NCI-H1694 (cell line): ENCODE measurements at places on chromosomes 12 and 14.
A peak's percentile ranks its signal among the peaks of the same experiment; 100 is the strongest.

GRCh38 chr14:23916446-23916845 lies 37.1 kb upstream of the DHRS4 start:
- no peak for DNase-seq

DNA sequence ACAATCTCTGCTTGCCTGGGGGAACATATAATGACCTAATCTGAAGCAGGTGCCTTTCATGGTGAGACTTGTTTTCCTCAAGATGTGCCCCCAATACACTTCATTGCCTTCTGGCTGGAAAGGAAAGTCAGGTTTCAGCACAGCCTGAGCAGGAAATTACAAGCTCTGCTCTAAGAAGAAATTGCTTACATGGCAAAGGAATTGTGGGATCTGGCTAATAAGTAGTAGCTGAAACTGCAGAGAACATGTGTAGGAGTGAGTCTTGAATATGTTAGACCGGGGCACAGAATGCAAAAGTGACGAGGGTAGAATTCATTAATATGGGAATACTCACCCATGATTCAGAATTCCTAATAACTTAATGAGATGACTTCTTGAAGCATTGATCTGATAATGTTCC lies 6.3 kb upstream of the CFAP54 start:
- no peak for DNase-seq

GRCh38 chr12:12586879-12587675 lies 24.4 kb upstream of the DUSP16 start:
- DNase-seq: no peak

DNA sequence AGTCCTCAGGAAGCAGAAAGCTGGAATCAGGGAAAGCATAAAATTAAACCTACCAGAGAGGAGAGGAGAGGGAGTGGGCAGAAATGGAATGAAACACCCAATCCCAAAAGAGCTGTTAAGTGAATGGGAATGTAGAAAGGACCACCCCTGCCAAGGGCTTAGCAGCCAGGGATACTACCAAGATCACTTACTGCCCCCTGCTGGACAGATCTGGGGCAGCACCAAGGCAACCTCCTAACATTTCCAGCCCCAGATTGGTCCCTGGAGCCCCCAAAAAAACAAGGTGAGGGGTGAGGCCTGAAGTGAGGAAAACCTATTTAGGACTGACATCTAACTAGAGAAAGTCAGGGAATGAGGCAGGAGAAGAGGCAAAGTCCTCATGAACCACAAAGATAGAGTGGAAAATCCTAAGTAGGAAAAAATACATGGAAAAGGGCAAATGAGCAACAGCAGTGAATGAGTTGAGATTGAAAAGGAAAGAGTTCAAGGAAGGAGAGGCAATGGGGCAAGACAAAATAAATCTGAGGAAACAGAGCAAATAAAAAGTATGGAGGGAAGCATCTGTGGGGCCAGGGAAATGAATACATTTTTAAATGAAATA lies 11.2 kb upstream of the FKBP11 start:
- DNase-seq: peak; percentile 72

DNA sequence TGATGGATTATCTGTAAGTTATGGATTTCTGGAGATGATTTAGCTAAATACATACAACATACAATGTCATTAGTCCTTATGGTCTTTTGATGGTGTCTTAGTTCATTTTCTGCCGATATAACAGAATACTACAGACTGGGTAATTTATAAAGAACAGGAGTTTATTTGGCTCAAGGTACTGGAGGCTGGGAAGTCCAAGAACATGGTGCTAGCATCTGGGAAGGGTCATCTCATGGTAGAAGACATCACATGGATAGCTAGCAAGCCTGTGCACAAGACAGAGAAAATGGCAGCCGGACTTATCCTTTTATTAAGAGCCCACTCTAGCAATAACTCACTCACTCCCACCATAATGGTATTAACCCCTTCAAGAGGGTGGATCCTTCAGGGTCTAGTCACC lies 24.2 kb downstream of the KLHL28 start:
- no peak for DNase-seq

- no peak for DNase-seq
Observed at GRCh38 chr14:95041477-95042020, 115.8 kb downstream of the DICER1 start.

GRCh38 chr12:55927588-55928502 lies at the start of gene PYM1:
Gene PYM1 (minus strand): TSS chr12:55927894. CDS start chr12:55927761, 133 bp downstream.
- DNase-seq: peak; percentile 50

GRCh38 chr12:131418121-131418520 lies 292.8 kb upstream of the SFSWAP start:
- no peak for DNase-seq

- no peak for DNase-seq
Observed at GRCh38 chr12:83128540-83128939, 441.8 kb downstream of the TMTC2 start.

DNA sequence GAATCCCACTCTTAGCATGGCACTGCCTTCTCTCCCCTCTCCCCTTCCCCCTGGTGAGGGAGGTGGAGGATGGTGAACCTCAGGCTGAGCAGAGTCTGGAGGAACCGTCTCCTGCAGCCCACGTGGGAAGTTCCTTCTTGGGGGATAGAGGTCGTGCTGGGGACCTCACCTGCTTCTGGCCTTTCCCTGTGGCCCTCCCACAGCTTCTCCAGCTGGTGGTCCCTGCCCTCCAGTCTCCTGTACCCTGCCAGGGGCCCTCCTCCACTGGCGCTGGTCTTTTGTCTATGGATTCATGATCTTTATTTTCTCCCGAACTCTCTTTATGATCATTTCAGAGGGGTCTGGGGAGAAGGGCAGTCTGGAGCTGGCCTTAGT lies 9.0 kb upstream of the MTA1 start:
- no peak for DNase-seq

- no peak for DNase-seq
Observed at GRCh38 chr14:61438036-61438435, 116.7 kb downstream of the PRKCH start.

- no peak for DNase-seq
Observed at GRCh38 chr14:39568809-39569538, 136.7 kb upstream of the FBXO33 start.

DNA sequence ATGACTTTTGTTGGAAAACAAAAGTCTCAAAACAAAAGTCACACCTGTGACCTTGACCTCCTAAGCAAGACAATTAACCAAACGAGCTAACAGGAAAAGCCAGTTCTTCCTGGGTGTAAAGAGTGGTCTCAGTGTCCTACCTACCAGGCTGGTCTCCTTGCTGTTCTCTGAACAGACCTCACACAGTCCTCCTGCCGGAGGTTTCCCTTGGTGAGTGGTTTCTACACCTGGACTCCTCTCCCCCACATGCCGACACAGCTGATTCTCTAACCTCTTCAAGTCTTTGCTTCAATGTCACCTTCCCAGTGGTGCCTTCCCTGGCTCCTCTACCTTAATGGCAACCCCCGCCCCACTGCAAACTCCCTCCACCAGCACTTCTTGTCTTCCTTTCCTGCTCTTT lies 238.6 kb downstream of the ZFP36L1 start:
- DNase-seq: no peak

DNA sequence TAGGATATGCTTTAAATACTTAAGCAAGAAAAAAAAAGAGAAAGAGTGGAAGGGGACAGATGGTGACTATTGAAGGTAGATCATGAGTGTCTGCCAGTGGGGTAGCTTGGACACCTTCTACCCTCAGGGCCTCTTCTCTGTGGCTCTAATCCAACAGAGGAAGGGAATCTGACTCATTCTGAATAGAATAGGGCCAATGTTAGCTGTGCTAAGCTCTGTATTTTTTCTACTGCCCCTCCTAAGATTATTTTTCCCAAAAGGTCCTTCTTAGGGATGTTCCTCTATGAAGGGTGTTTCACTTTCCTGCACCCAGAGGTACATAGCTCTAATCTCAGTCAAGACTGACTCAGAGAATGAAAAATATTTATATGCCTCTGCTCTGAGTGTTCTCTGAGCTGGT lies 25.6 kb downstream of the UNC79 start:
- no peak for DNase-seq

GRCh38 chr14:64544607-64545312 lies 4.2 kb downstream of the HSPA2 start:
- no peak for DNase-seq

DNA sequence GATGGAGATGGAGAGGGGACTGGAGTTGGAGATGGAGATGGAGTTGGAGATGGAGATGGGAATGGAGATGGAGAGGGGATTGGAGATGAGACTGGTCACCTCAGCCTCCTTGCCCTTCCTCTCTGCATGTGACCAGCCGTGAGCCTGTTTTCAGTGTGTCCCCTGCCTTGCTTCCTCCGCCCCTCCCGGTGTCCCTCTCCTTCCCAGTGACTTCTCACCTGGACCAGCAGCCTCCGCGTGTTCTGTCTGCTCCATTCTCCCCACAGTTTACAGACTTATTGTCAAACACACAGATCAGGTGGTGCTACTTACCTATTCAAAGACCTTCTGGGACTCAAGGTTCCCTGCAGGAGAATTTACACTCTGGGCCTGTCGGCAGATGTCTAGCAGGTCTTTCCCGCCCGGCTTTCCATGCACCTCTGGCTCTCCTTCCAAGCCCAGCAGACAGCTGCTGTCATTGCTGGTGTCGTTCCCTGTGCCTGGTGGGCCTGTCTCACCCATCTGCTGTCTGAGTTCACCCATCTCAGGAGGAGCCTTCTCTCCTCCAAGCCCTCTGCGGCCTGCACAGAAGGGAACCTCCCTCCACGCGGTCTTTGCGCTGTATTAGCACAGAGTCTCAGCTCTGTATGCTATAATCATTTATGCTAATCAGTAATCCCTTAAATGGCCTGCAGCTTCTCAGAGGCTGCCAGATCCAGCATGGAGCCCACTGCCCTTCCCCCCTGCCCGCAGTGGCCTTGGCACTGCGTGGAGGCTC lies 62.1 kb downstream of the ADGRD1 start:
- no peak for DNase-seq

DNA sequence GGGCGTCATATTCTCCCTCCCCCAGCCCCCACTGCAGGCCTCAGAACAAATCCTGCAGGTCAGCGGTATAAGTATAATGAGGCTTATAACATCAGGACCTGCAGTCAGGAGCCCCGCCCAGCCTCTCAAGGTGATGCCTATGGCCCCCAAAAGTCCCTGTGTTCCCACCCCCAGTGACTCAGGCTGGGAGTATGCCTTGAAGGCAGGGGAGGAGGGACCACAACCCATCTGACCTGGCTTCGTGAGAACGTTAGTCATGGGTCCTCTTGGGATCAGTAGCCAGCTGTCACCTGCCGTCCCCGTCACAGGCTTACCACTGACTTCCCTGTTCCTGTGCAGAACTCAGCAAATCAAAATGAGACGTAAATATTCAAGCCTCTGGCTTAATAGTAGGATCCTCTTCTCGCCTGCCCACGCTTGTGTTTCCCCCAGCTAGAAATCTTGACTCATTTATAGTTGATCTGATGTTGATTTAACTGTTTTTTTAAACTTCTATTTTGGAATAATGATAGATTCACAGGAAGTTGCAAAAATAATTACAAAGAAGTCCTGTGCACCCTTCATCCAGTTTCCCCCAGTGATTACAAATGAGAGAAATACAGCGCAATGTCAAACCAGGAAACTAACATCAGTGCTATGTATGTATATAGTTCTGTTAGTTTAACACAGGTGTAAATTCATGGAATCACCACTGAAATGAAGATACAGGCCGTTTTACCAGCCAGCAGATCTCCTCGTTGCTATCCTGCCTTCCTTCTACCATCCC lies 107.5 kb downstream of the ADGRD1 start:
- DNase-seq: no peak

- DNase-seq: no peak
Observed at GRCh38 chr14:40133463-40133862, 701.2 kb upstream of the FBXO33 start.

- no peak for DNase-seq
Observed at GRCh38 chr12:128361400-128361995, 94.5 kb downstream of the TMEM132C start.
